ENCODE measurements at places on chromosomes 1 and 21. TPM values are rescaled to one million over a fixed set of nuclear protein-coding genes. Genes with fewer than 3 reads are reported as not detected.

Gene TMEM50B
- total RNA-seq: 31.3 TPM

Gene HAO2
- not detected for total RNA-seq

Gene S100A6
- 449 TPM for total RNA-seq

Gene FCRL6
- total RNA-seq: 0.76 TPM

Gene GRIK3
- total RNA-seq: not detected

DNA sequence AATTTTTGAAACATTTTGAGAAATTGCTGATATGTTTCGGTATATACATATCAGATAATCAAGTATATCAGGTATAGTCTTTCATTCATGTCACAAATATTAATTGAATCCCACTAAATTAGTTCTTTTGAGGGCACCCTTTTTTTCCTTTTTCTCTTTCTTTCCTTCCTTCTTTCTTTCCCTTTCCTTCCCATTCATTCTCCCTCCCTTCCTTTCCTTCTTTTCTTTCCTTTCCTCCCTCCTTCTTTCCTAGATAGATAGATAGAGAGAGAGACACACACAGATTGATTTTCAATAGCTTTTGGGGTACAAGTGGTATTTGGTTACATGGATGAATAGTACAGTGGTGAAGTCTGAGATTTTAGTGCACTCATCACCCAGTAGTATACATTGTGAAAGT is 5.7 kb downstream of the NSL1 start:
- DNase-seq: no peak

GRCh38 chr21:8989261-8989711 is 1532.1 kb upstream of the TPTE start:
- no peak for DNase-seq

- DNase-seq: no peak
Measured at GRCh38 chr1:36148821-36149236, 457 bp downstream of the TRAPPC3 start.

All from esophagus squamous epithelium (tissue), 5 donors.